Fibroblast of skin of scalp (primary cell): ENCODE measurements at places on chromosomes 7 and 10.

DNA sequence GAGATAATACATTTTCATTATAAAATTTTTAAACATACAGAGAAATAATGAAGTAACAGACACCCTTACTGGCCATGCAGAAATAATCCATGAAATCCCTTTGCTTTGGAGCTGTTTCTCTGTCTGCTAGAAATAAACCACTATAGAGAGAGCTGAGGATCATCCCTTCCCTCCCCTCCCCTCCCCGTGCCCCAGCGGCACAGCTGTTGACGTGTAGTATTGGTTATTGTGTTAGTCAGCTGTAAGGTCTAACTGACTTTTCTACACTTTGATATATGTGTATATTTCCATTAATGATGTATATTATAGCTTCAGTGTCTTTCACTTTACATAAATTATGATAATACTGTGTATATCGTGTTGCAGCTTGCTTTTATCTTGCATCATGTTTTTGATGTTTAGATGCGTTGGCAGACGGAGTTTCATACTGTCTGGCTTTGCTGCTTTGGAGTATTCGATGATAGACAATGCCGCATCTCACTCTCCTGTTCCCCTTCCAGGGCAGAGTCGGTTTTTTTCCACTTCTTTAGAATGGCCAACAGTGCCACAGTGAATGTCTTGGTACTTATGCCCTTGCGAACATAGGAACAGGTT is 27.4 kb upstream of the GRID1 start:
- no peak for DNase-seq

DNA sequence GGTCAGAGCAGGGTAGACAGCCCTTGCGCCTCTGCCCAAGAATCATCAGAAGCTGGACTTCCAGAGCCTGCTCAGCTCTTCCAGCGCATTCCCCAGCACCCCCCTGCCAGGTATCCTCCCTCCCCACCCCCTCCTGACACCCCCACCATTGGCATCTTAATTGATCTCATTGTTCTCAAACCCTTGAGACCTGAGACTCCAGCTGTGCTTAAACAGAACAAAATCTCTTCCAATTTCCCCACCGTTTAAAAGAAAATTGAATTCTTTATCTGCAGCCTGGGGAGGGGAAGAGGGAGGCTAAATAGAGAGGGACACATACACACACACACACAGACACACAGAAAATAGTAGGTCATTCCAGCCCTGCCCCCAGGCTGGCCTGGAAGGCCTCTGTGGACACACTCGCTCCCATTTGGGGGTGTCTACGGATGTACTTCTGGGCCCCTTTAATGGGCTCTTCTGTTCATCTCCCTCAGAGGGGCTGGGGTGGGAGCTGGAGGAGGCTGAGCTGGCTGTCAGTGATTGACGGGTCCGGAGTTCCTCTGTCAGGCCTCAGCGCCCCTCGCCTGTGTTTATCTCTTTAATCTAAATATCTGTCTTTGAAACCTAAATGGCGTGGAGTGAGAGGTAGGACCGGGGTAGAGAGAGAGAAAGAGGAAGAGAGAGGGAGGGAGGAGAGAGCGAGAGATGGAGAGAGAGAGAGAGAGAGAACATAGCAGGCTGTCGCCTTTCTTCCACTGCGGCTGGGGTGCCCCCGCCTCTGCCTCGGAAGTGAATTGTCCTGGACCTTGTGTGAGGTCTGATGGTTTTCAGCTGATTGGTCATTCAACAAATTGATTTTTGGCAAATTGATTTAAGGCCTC is 61.7 kb downstream of the C10orf105 start:
- no peak for DNase-seq

- no peak for DNase-seq
Observed at GRCh38 chr10:77946084-77946483, 19.5 kb upstream of the DLG5 start.

DNA sequence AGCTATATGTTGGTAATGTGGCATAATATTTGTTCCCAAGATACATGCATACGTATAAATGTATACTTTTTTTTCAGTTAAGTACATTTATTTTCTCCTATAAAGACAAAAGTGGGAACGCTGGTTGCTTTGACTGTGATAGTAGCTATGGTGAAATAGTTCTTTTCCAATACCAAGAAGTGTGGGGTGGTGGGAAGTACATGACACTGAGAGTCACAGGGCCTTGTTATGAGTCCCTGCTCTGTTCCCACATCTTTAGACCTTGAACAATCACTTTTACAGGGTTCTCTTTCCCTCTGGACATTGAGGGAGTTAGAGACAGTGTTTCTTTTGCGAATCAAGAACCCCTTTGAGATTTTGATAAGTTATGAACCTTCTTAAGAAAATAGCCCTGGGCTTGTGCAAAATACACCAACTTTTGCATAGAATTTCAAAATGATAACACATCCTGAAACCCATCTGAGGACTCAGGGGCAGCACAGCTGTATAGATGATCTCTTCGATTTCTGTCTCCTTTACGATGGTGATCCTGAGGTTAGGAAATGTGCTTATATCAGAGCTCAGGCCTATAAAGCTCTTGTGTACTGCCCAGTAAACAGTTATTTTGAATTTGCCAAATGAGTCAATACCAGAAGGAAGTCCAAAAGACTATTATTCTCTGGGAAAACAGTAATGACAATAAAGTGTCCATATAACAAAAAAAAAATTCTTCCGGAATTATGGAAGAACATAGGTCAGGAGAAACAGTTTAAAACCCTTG is 1.1 kb downstream of the LMOD2 start:
- no peak for DNase-seq

DNA sequence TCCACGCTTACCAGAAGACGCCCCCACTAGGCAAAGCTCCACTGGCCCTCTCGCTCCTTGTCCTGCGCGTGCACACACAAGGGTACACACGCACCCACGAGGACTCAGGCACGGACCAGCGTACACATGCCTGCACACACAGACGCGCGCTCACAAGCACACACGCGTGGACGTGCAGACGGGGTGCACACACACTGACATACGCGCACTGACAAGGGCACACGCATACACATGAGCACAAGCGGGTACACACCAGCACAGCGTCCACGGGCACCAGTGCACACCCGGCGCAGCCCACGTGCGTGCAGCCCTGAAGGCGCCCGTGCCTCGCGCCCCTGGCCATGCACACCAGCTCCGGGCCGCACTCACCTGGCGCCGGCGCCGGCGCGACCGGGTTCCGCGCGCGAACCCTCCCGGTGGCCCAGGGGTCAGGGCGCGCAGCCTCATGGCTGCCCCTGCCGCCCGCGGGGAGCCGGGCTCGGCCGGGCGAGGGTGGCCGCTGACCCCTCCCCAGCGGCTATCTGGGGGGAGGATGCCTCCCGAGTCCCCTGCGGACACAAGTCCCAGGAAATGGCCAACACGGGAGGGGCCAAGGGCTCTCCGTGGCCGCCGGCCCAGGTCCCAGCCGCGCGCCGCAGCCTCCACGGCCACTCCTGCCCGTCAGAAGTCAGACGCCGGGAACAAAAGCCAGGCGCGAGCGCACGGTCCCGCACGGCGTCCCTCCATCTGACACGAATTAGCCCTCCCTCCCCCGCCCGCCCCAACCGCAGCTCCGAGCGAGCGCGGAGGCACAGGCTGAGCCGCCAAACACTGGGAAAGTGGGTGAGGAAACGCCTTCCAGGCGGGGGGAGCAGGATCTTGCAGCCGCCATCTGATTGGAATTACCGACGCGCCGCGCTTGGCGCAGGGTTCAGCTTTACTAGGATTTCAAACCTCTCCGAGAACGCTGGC is 45.0 kb downstream of the TNS3 start:
- peak; percentile 80 for DNase-seq

DNA sequence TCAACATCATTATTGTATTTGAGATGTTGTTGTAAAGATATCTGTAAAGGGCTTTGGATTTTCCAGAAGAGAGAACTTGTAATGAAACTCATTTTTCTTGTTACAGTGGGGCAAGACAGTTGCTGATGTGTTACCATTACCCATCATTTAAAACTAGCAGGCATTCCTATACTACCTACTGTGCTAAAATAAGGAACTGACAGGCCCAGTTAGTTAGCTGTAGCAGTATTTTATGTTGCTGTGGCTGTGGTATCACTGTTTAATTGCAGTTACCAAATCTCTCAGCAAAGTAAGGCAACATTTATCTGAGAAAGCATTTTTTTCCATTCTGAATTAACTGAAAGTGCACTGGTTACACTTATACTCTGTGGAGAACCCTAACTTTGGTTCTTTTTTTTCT is 9.9 kb downstream of the ST7 start:
- DNase-seq, result no peak

DNA sequence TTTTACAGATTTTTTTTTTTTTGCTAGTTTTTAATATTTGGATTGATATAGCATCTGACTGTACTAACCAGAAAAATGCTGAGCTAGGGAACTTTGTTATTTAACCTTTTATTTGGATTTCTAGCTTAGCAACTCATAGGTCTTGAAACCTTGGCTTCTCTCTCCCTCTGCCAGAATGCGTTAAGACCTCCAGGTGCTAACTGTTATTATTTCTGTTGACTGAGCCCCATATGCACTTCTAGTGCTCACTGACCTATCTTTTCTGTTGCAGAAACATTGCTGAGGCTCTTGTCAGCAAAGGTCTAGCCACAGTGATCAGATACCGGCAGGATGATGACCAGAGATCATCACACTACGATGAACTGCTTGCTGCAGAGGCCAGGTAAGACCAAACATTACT is 143.6 kb downstream of the LRRC4 start:
- DNase-seq, result no peak

DNA sequence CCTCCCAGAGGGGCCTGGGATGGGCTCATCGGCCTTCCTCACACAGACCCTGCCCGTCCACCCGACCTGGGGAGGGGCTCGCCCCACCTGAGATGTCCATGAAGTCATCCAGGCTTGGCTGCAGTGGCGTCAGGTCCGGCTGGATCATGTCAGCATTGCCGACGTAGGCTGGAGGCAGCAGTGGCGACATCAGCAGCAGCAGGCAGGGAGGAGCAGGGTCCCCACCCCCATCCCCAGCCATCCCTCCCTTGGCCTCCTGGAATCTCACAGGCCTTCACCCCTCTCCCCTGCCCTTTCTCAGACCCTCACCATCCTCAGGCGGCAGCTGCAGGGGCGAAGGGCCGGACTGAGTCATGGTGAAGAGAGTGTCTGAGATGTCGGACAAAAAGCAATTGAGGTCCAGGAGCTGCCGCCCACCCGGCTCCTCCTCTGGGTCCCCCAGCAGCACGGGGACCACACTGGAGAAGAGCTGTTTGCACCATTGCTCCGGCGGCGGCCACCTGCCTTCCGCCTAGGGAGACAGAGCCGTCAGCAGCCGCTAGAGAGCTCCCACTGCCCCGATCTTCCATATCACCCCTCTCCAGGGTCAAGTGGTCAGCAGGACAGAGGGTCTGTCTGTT is 18.6 kb downstream of the MLXIPL start:
- DNase-seq, result no peak

DNA sequence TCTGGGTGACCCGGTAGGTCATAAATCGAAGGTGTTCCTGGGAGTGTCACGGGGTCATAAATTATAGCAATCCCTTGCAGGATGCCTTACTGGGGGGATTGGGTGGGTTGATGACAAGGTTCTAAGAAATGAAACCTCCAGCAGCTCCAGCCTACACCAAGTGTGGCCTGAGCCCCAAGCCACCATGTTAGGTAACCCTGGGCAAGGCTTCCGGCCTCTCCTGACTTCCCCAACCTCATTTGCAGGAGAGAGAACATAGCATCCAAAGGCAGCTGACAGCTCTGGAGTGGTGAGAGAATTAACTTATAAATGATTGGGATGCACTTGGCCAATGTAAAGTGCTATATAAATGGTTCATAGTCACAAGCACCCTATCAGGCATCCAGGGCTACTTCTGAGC is 52.8 kb upstream of the TMEM273 start:
- no peak for DNase-seq

- peak; percentile 33 for DNase-seq
Observed at GRCh38 chr7:55019191-55019690, 424 bp downstream of the EGFR start.

- DNase-seq, result peak; percentile 61
Observed at GRCh38 chr7:134782121-134782623, 2.7 kb downstream of the CALD1 start.
